Stimulated activated CD8-positive, alpha-beta memory T cell treated with anti-CD3 and anti-CD28 coated beads, Interleukin-7, amount 100 ng/mL, for 4 hours (primary cell): ENCODE measurements at places on chromosomes 7 and 10.

DNA sequence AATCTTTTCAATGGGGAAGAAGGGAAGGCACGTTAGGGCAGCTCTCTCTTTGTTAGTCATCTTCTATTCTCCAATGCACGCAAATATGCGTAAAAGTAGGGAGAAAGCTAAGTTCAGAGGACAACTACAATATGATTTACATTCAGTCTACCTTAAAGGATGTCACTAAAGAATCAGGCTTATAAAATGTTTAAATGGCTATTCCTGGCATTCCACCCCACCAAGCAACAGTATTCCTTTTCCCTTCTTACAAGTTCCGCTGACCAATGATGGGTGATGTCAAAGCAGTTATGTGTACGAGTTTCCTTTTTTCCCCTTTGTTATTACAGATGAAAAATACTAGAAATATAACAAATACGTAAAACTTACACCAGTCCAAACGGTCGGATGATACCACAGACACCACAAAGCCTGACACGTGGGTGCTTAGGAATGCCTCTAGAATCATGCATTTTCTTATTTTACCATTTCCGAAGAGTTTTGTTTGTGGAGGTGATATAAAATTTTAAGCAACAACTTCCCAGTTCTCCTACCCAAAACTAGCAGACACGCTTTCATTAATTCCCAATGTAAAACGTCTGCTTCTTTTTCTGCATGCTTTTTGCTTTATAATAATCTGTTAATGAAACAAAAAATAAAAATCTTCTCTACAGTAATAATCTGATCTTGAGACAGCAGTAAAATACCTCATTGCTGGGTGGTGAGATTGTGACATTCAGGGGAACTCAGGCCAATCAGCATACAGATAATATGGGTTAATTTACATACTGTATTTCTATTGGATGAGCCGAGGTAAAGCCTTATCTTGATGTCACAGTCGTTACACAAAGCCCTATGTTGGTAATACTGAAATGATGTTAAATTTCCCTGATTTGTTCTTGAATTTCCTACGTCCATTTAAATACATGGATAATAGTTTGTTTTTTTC, 708 bp upstream of the GPR85 start:
- DNase-seq = no peak

- no peak for DNase-seq
These were observed 221.2 kb downstream of the ADRA2A start for GRCh38 chr10:111298031-111298430.

GRCh38 chr10:27225642-27226257, 14.8 kb downstream of the ACBD5 start:
- no peak for DNase-seq

- no peak for DNase-seq
These were observed 57.2 kb downstream of the AKR1E2 start for GRCh38 chr10:4883079-4883739.

DNA sequence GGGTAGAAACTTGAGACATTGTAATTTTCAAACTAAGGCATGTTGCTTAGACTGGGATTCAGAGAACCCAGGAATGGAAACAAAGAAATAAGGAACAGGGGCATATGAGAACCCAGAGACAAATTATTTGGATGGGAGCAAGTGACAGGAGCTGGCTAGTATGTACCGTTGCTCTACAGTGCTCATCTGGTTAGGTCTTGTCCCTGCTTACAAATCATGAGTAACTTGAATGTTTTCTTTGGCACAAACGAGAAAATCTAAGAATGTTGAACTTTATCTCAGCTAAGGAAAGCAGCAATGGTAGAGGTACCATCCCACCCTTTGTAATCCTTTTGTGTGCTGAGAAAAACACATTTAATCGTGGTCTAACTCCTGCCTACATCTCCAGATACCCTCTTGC, 116.0 kb upstream of the IMMP2L start:
- no peak for DNase-seq

DNA sequence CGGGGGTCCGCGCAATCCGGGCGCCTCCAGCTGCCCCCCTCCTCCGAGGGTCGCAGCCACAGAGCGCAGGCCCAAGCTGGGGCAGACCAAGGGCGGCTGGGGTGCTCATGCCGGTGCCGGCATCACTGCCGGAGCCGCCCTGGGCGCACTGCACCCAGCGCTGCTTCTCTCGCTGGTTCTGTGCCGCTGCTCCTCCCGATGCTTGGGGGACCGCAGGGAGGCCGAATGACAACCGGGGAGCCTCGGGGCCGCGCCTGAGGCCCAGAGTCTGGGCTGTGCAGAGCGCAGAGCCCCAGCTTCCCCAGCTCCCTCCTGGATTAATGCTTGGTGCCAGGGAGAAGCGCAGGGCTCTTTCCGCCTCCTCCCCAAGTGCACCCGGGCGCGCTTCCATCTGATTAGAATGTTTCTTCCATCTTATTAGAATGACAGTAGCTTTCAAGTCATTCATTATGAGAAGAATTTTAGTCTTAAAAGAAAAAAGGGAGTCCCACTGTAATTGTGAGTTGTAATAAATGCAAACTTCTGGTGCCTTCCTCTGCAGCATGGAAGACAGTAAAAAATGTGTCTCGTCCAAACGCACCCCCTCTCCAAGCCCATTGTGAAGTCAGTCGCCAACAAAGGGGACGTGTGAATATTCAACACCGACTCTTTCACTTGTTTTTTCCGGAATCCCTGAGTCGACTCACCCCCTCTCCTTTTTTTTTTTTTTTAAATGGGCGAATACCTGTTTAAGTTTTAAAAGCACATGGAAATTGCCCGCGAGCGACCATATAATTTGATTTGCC, 19.5 kb upstream of the PTF1A start:
- no peak for DNase-seq

DNA sequence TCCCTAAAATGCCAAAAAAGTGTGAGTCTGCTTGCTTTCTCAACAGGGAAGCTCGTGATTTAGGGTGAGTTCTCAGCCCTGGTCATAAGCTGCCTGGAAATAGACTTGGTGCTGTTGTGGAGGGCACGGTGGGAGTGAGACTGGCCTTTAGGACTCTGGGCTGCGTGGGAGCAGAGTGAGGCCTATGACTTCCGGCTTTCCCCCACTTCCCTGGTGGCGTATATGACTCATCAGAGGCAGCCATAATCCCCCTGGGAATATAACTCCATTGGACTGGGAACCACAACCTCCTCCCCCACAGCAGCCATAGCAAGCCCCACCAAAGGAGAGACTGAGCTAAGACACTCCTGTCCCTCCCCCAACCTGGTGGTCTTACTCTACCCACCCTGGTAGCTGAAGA, 95.0 kb downstream of the PON1 start:
- DNase-seq = no peak

GRCh38 chr7:67429735-67430134, 433.1 kb downstream of the TYW1 start:
- no peak for DNase-seq

DNA sequence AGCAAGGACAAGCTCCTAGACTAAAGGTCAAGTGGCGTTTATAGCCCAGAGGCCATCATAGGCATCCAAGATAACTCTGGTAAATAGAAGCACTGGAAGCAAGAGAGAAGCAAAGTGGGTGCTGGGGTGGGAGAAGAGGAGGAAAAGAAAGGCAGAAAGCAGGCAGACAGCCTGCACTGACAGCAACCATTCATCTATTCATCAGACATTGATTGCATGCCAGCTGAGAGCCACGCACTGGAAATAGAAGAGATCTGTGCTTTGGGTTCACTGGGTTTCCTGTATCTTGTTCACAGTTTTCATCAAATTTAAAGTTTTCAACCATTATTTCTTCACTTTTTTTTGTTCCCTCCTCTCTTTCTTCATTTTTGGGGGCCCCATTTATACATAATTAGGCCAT, 4.7 kb upstream of the SLIT1 start:
- no peak for DNase-seq

GRCh38 chr10:133464582-133465031, 10.9 kb downstream of the SCART1 start:
- DNase-seq = no peak

DNA sequence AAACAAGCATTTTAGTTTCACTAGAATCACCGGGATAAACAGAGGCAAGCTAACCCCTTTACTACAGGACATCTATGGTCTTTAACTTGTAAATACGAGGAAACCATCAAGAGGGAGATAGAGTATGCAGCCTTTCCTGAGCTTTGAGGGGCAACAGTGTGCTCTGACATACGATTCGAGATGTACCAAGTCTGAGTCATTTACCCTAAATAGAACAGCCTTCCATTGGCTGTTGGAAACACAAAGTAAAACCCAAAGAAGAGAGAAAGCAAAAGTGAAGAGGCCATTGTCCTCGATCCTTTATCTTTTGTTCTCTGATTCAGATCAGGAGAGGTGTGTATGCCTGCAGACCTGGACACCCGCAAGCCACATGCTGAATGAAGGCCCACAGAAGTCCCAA, 289.5 kb downstream of the KCNMA1 start:
- DNase-seq = no peak

GRCh38 chr10:76884673-76885275, 752.8 kb downstream of the KCNMA1 start:
- no peak for DNase-seq

DNA sequence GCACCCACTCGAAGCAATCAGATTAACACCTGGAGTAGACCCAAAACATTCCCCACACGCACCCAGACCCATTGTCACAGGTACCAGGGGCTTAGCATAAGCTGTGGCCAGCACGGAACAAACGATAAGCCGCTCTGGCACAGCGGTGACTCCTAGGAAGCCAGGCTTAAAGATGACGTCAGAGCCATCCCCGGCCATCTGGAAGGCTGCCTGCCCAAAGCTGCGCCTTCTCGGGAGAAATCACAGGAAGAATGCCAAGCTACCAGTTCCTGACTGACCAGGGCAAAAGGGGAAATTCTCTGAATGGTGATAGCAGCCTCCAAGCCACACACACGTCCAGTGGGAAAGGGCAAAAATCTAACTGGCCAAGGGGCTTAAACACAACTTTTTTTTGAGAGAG, 13.0 kb upstream of the WIPI2 start:
- no peak for DNase-seq

DNA sequence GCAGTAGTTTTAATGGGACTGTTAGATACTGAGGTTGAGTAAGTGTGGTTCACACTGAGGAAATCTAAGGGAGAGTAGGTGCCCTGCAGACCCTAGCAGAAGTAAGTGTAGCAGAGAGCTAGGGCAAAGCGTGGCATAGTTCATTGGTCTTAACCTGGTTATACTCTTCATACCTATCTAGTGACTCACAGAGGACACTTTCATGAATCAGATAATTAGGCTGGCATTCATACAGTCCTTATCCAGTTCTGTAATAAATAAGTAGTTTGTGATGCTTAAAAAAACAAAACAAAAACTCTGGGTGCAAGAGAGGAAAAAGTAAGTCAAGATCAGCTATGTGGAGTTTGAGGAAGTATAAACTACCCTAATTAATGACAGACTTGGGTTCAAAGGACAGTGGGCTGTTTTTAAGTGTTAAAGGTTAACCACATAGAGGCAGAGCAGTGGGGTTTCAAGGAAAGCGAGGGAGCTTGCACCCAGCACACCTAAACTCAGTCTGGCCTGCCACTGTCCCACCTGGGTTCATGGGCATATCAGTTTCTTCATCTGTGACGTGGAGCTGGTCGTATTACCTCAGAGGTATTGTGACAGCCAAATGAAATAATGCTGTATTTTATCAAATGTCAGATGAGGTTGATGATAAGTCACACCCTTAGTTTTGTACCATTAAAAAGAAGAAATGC, 27.1 kb downstream of the LMTK2 start:
- DNase-seq = no peak

DNA sequence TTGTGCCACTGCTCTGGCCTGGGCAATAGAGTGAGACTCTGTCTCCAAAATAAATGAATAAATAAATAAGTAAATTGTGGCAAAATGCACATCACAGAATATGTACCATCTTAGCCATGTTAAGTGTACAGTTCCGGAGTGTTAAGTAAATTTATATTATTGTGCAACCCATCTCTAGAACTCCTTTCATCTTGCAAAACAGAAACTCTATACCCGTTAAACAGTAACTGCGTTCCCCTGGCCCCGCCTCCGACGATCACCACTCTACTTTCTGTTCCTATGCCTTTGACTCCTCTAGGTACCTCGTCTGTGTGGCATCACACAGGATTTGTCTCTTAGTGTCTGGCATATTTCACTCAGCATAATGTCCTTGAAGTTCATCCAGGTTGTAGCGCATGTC, 356.4 kb upstream of the FOXK1 start:
- DNase-seq = no peak

DNA sequence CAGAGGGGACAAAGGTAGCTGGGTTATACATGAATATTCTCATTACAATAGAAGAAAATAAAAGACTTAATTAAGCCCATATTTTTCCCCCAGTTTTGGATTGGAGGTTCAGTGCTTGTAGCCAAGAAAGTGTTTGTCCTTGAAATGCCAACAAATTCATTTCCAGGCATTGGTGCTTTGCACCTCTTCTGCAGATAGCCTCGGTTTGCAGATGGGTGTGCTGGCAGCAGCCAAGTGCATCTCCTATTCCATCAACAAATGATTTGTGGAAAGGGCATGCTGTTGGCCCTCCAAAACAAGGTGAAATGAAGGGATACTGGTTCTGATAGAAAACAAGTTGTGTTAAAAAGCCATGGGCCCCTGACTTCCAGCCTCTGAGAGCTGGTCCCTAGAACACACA, 187.3 kb downstream of the DPY19L1 start:
- DNase-seq = no peak

GRCh38 chr7:38685851-38686250, 54.7 kb upstream of the AMPH start:
- no peak for DNase-seq

GRCh38 chr7:82559193-82559805, 115.7 kb upstream of the CACNA2D1 start:
- no peak for DNase-seq

DNA sequence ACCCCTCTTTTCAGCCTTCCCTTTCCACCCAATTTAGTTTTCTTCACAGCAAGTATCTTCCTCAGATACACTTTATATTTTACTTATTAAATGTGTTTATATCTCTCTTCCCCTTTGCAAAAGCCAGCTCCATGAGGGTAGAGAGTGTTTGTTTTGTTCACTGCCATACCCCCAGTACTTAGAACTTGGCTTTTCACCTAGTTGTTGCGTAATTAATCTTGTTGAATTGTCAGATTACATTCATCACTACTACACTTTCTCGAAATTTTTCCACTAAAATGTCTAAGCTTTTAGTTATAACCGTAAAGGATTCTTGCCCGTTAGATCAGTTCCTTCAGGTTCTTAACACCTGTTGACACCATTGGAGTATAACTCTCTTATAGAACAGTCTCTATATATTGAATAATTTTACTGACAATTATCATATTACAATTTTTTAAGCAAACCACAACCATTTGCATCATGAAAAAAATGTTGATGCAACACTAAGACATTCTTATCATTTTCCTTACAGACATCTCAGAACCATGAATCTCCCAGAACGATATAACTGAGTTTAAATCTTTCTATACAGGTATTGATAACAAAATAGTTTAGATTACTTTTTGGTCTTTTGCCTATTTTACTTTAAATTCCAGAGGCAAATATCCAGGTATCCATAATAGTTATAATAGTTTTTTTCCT, 29.9 kb downstream of the VWDE start:
- DNase-seq = no peak
